ENCODE measurements at places on chromosomes 1 and 21.
A peak's percentile ranks its signal among the peaks of the same experiment; 100 is the strongest.

DNA sequence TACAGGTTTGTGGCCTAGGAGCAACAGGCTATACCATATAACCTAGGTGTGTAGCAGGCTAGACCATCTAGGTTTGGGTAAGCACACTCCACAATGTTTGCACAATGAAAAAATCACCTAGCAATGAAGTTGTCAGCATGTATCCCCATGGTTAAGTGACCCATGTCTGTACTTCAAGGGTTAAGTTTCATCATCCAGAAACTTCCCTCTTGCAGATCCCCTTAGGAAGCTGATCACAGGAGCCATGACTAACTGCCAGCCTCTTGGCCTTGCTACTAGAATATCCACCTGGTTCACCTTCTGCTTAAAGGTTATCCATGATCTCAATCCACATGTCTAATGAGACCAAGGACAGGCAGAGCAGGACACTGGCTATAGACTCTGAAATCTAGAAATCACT is 3.5 kb upstream of the UBXN10 start:
- DNase-seq = no peak

DNA sequence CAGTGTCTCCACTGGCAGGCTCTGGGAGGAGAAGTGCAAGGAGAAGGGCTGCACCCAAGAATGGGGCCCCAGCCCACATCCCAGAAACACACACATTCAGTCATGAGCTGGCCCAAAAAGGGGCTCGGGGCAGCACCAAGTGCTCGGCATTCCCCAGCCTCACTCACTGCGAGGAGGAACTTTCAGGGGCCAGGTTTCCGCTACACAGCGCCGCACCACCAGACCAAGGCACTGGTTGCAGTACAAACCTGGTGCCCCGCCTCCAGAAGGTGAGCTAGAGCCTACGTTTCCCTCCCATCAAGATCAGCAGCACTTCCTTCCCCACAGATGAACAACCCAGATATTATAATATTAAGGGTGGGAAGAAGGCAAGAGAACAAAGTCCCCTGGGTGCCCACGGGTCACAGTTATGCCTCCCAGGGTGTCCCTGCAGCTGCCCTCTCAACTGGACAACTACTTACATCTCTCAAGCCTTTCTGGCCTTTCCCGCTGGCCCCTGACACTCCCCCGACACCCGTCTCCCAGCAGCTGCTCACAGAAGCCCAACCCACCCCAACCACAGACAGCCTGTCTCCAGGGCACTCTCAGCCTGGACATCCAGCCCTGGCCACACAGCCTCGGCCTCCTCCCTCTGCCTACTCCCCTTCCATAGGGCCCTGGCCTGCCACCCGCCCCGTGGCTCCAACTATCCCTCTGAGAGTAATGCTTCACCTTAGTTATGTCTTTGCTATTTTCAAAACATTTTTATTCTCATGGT is 3.8 kb downstream of the PBXIP1 start:
- DNase-seq = no peak

- no peak for DNase-seq
Observed at GRCh38 chr1:94983171-94983739, 56.3 kb upstream of the CNN3 start.

GRCh38 chr21:25733859-25734653 is 648 bp downstream of the ATP5PF start:
- no peak for DNase-seq

DNA sequence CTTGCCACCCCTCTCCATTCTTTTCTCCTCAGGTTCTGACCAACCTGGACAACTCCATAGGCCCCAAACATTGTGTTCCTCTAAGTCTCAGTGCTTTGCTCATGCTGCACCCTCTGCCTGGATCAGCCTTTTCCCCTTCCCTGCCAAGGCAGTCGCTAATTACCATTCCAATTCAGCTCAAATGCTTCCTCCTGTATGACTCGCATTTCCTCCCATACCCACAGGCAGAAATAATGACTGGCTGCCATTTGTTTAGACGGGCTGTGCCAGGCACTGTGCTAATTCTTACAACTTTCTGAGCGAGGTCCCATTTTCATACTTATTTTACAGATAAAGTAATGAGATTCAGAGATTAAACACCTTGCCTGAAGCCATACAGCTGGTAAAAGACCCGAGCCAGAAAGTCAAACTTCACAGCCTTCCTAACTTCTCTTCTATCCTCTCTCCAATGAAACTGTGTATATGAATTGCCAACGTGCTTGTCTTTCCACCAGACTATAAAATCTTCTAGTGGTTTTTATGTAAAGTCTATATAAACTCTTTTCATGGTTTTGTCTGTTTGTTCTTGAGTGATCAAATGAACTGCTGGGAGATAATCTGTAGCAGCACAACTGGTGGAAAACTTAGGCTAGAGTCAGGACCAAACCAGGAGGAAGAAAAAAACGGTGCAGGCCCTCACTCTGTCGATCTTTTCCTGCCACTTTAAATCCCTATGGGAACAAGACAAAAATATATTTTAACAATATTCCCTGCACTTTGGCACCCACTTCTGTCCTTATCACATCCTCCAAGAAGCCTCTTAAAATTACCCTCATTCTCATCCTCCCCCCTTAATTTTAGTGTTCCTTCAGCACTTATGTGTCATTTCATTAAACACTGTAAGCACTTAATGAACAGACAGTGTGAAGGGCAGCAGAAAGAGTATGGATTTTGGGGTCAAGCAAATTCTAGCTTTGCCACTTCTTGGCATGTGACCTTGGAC is 33.7 kb downstream of the RAB3B start:
- no peak for DNase-seq

DNA sequence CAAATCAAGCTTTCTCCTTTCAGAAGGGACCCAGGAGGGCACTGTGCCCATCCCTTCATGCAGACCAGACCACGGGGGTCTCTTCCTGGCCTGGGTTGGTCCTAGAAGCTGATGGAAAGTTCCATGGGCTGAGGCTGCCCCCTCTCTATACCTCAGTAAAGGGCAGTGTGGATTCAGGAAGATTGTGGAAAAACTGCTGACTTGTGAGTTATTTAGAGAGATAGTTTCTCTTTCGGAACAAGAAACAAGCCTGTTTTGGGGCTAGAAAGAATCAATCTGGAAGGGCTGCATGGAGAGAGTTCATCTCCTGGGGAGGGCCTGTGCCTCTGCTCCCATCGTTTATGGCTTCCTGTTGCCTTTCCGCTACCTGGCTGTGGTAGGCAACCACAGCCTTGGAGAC is 803 bp downstream of the CHIT1 start:
- no peak for DNase-seq

DNA sequence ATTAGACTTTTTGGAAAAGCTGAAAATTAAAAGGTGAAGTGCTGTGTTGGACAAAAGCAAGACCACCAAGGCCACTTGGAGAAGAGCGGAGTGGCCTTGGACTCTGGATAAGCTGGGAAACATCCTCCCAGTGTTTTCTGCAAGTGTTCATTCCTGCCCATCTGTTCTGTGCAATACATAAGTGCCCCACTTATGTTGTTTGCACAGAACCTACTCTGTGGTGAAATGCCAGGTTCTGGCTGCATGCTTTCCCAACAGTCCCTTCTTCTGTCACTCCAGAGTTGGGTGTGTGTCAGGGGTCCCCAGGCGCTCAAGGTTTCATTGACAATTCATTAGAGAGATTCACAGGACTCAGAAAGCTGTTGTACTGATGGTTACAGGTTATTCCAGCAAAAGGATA is 30.3 kb downstream of the NHLH2 start:
- DNase-seq = no peak

DNA sequence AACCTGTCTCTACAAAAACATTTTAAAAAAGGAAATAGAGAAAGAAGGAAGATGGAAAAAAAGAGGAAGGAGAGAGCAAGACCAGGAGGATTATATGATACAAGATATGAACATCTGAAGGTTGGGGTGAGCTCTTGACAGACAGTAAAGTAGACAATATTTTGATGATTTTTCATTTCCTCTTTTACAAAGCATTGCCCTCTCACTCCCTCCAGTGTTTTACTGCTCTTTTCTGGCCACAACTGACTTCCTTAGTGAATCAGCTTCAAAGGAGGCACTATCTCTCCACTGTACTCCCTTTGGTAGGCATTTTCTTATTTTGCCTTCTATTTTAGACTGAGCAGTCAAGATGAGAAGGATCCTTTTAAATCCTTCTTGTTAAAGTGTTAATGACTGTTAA is 296.7 kb downstream of the KCTD3 start:
- DNase-seq = no peak

DNA sequence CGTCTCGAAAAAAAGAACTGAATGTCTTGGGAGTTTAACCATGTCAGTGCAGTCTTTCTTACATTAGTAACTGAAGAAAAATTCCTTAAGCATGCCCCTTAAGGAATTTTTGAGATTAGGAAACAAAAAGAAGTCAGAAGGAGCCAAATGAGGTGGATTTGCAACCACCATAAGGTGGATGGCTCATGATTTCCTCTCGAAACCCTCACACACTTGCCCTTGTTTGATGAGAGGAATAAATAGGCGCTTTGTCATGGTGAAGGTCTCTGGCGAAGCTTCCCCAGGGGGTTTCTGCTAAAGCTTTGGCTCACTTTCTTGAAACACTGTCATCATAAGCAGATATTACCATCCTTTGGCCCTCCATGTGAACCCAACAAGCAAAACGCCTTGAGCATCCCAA is 68.2 kb downstream of the POFUT2 start:
- no peak for DNase-seq

DNA sequence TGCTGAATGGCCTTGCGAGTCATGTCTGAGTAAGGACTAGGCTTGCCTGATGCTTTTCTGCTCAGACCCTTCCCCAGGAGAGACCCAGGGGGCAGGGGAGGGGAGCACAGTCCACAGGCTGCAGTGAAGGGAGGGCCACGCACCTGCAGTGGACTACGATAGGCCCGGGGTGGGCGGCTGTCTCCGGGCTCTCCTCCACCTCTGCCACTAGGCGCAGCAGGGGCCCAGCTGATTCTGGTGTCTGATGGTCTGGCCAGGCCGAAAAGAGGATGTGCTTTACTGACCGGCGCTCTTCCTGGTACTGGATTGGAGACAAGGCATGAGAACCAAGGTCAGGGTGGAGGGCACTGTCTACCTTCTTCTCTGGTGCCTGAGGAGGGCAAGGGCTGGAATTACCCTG is 7.9 kb upstream of the ARL8A start:
- no peak for DNase-seq

GRCh38 chr1:7680955-7681268 is 90.2 kb upstream of the VAMP3 start:
- DNase-seq = no peak

DNA sequence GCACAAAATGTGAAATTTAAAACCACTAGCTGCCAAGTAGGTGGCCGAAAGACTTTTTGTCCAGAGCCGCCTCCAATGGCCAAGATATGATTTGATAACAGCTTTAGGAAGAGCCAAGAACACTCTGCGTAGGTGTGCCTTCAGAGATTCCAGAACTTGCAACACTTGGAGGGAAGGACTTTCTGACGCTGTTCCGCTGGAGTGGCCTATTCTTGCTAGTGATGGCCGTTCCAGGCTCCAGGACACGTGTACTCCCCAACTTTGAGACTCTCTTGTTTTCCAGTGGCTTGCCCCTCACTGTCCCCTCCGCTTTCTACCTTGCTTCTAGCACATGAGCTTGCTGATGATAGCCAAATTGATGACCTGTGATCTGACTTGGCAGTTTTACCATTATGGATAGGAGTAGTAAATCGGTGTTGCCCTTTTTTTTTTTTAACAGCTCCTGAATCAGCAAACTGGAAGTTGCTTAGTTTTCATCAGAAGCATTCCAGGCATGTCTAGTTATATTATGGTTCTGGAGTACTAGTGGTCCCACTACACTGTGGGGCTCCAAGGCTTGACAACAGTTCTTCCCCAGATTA is 1.0 kb downstream of the PRDX6 start:
- no peak for DNase-seq

DNA sequence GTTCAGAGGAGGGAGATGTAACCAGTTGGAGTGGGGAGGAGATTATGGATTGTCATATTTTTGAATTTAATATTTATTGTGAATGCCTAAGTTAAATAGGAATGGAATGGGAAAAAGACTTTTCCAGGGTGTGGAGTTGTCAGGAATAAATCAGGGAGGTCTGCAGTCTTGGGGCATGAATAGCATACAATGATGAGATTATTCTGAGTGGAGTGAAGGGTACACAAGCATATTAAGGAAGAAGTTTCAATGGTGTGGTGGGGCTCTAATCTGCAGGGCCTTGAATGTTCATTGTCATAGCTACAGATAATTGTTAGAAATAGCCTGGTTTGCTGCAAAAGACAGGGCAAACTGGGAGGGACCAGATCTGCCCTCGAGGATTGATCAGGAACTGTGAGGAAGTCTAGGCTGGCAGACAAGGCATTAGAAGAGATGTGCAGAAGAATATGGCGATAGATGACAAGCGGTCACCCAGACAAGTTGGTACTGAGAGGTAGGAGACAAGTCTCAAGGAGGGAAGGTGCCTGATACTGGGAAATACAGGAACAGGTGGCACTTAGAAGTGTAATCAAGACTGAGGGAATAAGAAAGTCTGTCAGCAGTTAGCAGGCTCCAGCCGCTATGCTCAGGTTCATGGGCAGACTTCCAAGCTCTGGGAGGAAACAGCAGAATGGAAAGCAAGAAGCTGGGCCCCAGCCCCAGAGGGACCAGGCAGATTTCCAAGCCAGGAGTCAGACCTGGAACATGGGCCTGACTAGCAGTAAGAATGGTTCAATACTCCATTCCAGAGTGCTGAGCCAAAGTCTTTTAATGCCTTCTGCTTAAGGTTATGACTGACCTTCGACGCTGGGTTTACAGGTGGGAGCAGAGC is 20.9 kb upstream of the RGL1 start:
- peak; percentile 87 for DNase-seq

GRCh38 chr21:32940079-32941014 is 85.4 kb upstream of the OLIG2 start:
- DNase-seq = no peak

- no peak for DNase-seq
Observed at GRCh38 chr1:2801535-2802291, at the start of gene TTC34. Gene TTC34, minus strand, starts transcription at chr1:2801693. Its CDS starts 866 bp downstream, at chr1:2800827.

All from left forelimb (tissue), 1 donor.